ENCODE measurements at places on chromosomes 12 and 14.

DNA sequence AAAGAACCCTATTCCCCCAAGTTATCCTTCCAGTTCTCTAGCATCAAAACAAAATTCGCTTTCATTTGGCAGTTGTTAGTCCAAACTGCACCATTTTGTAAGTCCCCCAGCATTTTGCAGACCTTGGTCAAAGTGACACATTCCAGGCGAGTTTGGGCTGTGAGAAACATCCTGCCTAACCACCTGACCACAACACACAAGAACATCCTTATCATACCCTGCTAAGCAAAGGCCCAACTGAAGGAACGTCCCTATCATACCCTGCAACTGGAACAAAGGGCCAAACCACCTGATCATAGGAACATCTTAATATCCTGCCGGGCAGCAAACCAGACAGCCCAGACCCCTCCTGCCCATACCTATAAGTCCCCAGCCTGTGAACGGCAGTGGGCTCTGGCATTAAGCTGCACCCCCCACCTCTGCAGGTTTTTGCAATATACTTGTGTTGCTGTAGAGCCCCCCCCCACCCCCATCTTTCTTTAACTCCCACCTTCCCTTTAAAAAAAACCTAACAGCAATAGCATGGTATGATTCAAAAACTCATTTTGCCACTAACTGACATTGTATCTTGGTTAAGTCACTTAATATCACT lies 2.7 kb downstream of the PCNX4 start:
- no peak for DNase-seq

- DNase-seq = no peak
Measured at GRCh38 chr14:29752221-29752923, 175.3 kb downstream of the PRKD1 start.

DNA sequence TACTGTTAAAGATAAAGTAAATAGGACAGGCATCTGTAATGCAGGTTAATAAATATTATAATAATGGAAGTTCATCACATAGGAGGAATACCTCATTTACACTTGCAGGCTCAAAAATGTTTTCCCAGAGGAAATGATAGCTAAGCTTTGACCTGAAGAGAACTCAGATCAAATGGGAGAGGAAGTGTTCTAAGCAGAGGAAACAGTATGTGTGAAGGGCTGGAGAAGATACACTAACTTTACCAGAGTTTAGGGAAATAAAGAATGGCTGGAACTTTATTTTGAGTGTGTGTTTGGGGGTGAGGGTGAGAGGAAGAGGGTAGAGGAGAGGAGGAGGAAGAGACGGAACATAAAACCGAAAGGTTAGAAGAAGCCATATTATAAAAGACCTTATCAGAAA lies 34.0 kb upstream of the AP4S1 start:
- DNase-seq = no peak

DNA sequence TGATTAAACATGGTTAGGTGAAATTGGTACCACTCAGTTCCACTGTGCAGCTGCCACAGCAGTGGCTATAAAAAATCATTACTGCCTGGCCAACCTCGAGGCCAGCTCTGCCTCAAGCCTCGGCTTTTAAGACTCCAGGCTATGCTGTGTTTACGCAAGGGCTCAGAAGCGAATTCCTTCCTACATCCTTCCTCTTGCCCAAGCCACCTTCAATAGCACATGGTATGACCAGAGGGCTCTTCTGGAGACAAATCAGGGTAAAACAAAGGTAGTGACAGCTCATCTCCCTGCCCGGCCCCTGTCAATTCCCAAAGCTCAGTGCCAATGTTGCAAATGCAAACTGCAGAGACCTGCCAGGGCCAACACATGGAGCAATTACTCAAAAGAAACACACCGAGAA lies 31.9 kb downstream of the NUAK1 start:
- DNase-seq = no peak

GRCh38 chr12:12693111-12693671 lies 2.8 kb downstream of the GPR19 start:
- no peak for DNase-seq

DNA sequence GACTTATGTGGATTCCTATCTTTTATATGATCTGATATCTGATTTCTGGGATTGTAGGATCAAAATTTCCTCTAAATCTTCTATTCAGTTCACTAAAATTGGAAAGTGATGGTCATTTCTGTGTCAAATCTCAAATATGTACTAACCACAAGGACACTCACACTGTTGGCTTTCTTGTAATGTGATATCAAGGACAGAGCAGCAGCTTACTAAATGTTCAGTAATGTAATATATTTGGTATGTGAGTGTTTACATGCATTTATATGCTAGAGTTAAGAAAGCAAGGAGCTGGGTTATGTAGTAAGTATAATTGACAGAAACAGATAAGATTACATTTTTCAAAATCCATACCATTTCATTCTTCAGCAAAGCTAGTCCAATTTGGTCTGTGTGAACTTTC lies 16.5 kb downstream of the PUS7L start:
- no peak for DNase-seq

DNA sequence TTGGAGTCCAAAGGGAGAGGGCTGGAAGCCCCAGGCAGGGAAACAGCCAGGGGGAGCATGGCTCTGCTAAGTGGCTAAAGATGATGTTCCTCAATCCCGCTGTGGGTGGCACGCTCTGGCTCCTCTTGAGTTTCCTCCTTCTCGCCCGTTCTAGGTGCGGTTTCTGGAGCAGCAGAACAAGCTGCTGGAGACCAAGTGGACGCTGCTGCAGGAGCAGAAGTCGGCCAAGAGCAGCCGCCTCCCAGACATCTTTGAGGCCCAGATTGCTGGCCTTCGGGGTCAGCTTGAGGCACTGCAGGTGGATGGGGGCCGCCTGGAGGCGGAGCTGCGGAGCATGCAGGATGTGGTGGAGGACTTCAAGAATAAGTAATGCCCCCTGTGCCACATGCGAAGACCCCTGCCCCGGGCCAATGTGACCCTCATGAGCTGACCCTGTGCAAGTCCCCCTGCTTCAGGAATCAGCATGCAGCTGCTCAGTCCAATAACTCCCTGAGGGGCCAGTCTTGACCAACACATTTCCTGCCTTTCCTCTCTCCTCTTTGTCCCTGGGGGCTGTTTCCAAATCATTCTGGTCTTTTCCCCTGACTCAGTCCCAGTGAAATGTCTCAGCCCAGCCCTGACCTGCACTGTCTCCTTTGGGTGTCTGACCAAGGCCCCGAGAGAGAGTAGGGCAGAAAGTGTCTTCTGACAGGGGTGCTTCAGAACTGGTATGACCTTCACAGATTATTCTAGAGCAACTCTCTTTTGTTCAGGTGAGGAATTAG lies 2.1 kb downstream of the KRT7 start:
- DNase-seq = no peak
